ENCODE measurements at places on chromosomes 1 and 21.

- DNase-seq, result no peak
Measured at GRCh38 chr21:25887166-25887565, 152.4 kb downstream of the GABPA start.

DNA sequence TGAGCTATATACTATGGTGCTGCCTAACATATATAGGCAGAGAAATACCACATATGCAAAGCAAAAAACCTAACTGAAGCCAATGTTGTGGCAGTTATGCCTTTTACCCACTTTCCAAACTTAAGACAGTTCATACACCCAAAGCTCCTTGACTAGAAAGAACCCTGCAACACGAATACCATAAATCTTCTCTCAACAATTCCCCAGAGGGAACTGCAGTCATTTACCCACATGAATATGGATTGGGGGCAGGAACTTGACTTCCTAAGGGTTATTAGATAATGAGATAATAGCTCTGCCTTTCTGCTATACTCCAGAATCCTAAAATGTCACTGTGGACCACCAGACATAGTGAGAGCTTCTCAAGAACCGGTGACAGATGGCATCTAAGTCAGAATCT is 2.9 kb upstream of the ASPM start:
- DNase-seq, result no peak

GRCh38 chr1:177812650-177813049 is 157.2 kb downstream of the SEC16B start:
- no peak for DNase-seq

- DNase-seq, result no peak
Measured at GRCh38 chr1:174309490-174309889, 138.3 kb upstream of the GPR52 start.

- DNase-seq, result no peak
Measured at GRCh38 chr1:172640111-172640510, 18.8 kb upstream of the FASLG start.
